ENCODE measurements at places on chromosomes 3 and 15.

GRCh38 chr3:62659660-62660059 is 215.6 kb downstream of the CADPS start:
- no peak for DNase-seq

DNA sequence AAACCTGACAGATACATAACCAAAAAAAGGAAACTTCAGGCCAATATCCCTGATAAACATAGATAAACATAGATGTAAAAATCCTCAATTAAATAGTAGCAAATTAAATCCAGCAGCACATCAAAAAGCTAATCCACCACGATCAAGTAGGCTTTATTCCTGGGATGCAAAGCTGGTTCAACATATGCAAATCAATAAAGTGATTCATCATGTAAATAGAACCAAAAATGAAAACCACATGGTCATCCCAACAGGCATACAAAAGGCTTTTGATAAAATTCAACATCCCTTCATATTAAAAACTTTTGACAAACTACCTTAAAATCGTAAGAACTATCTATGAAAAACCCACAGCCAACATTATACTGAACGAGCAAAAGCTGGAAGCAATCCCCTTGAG is 882.2 kb downstream of the NTRK3 start:
- DNase-seq, result no peak

DNA sequence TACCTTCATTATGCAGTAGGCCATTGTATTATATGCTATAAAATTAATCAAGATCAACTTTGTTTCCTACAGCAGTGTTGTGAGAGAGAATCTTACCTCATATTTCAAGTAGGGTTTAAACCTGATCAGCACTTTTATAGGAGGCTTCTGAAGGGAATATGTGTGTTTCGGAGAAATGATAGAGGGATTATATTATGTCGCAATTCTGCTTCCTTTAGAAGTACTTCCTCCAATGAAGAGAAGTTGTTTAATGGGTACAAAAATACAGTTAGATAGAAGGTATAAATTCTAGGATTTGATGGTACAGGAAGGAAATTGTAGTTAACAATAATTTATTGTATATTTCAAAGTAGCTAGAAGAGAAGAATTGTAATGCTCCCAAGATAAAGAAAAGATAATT is 54.9 kb downstream of the NSUN3 start:
- DNase-seq, result no peak

GRCh38 chr3:157122116-157122515 is 37.8 kb downstream of the CCNL1 start:
- no peak for DNase-seq

- DNase-seq, result no peak
These were observed 12.6 kb downstream of the RASGRP1 start for GRCh38 chr15:38551720-38552648.

DNA sequence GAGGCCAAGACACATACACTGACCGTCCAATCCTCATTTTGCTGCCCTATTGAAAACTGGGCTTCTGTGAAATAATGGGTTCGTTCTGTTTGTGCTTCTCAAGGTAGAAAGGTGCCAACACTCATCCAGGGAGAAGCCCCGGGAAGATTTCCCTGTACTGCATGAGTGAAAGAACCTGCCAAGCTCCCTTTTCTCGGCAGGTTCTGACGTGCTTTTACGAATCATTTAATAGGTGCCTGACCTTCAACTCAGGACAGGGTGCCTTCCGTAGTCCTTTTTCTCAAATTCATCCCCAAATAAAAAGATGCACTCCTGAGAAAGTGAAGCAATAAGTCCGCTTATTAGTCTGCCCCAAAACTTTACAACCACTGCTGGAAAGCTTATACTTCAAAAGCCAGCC is 64.2 kb downstream of the B3GNT5 start:
- DNase-seq, result no peak

GRCh38 chr3:160458151-160458550 is 8.6 kb upstream of the TRIM59 start:
- DNase-seq, result no peak

- no peak for DNase-seq
These were observed 235.6 kb downstream of the PCCB start for GRCh38 chr3:136485777-136486176.

DNA sequence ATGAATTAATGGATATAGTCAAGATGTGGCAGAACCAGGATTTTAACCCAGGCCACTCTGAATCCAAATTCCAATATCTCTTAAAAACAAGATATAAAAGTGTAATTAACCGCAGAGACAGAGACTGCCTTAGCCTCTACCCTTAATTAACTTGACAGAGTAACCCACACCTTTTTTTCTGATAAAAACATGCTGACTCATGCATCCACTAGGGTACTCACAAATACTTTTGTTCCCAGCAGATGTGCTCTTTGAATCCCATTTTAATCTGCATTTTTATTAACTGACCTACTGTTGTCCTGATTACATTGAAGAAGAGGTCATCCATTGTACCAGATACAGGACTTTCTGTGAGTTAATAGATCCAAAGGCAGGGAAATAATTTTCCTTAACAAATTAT is 278.3 kb downstream of the CHL1 start:
- DNase-seq, result no peak

- DNase-seq, result no peak
These were observed 123.4 kb upstream of the CADM2 start for GRCh38 chr3:84835366-84835765.

DNA sequence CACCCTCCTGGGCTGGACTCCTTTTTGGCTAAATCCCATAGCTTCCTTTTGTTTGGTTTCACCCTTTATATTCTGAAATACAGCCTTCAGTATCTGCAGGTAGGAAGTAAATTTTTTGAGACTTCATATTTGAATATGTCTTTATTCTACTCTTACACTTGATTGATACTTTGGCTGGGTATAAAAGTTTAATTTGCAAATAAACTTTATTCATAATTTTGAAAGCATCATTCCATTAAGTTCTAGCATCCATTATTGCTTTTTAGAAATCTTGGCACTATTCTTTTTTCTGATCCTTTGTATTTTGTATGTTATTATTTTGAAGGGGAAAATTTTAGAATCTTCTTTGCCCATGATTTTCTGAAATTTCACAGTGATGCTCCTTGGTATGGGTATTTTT is 41.3 kb upstream of the FILIP1L start:
- DNase-seq, result no peak

DNA sequence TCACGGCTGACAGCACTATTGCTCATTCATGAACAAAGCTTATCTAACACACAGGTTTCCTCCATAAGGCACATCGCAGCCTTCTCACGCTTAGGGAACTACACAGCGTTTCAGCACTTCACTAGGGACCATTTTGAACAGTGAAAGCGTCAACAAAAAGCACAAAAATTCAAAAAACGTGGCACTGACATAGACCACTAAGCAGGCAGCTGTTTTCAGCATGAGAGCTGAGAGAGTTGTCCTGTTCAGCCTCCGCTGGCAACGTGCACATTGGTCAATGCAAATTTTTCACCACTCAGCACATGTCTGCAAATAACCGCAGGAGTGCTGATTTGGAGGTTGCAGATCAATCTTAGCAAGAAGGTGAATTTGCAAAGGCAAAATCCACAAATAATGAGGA is 109.2 kb downstream of the LRRK1 start:
- no peak for DNase-seq

- no peak for DNase-seq
These were observed 26.4 kb downstream of the SLC9A9 start for GRCh38 chr3:143821862-143822261.

DNA sequence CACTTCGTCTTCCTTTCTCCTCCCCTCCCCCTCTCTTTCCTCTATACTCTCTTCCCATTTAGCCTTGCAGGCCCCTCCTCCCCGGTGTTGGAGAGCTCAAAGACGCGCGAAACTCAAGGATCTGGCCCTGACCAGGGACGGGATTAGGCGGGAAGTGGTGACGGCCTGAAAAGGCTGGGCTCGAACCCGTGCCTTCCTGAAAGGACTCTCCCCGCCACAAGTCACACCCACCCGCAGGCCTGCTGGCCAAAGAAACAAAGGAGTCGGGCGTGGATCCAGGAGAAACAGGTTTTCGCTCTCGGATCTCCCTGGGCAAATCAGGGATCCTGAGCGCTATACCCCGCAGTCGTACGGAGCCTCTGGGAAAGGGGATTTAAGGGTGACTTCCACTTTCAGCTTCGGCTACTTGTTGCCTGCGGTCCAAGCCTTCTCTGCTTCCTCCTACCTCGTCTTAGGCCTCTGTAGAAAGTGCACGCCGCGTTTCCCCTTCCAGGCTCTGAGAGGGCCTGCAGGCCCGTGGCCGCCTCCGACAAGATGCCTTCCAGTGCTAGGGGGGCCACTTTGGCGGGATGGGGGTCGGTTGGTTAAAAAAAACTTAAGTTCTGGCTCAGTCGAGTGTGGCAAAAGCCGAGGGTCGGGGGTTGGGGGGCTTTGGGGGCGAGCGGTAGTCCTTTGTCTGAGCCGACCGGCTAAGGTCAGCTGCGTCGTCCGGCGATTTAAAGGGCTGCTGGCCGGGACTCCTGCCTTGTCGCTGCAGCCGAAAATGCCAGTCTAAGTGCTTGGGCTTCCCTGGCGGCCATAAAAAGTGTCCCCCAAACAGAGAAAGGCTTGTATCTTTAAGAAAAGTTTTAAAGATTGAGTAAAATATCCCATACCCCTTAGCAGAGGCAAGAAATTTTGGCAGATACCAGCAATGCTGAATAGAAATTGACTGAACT is 8.2 kb downstream of the ZIC4 start:
- DNase-seq, result no peak

GRCh38 chr3:31692751-31693150 is 160.0 kb downstream of the STT3B start:
- no peak for DNase-seq

DNA sequence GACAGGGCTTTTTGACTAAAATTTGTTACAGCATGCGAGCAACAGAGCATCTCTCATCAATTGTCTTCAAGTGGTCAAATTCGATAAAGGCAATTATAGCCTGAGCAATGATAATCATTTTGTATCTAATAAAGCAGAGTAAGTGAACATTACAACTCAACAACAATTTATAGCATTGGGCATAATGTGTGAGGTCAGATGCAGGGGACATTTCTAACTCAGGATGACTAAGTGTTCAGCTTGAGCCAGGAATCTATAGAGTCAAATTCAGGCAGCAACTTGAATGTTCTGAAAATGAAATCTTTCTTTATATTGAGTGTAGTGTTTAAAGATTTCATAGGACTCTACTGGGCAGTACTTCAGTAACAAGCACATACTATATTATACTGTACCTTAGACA is 1226.0 kb downstream of the ZPLD1 start:
- no peak for DNase-seq

- no peak for DNase-seq
These were observed 29.1 kb downstream of the ALS2CL start for GRCh38 chr3:46664188-46664970.

DNA sequence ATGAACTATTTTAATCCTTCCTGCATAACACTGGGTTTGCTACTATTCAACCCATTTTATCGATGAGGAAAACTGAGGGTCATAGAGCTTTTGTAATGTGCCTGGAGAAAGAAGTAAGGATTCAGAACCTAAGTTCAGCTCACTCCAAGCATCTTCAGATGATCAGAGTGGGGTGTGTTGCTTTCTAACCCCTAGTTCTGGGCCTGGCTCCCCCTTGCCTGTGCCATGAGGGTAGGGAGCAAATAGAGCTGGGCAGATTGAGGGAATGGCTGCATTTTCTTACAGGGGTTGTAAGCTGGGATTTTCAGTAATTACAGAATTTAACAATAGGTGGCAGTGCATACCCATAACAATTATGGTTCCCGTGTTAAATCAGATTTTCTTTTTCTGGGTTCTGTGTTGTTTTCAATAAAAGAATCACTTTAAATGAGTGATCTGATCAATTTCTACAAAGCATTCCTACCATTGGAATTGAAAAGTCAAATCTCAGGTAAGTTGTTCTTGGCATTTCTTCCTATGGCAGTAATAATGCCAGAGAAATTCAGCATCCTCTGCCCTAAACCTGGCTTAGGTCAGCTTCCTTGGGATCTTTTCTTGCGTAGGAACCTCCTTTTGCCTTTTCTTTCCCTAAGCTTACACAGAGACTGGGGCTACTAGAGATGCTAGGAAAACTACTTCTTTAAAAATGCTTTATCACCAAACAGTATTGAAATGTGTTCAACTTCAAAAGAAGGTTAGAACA is 103.8 kb upstream of the IL12A start:
- DNase-seq, result no peak

DNA sequence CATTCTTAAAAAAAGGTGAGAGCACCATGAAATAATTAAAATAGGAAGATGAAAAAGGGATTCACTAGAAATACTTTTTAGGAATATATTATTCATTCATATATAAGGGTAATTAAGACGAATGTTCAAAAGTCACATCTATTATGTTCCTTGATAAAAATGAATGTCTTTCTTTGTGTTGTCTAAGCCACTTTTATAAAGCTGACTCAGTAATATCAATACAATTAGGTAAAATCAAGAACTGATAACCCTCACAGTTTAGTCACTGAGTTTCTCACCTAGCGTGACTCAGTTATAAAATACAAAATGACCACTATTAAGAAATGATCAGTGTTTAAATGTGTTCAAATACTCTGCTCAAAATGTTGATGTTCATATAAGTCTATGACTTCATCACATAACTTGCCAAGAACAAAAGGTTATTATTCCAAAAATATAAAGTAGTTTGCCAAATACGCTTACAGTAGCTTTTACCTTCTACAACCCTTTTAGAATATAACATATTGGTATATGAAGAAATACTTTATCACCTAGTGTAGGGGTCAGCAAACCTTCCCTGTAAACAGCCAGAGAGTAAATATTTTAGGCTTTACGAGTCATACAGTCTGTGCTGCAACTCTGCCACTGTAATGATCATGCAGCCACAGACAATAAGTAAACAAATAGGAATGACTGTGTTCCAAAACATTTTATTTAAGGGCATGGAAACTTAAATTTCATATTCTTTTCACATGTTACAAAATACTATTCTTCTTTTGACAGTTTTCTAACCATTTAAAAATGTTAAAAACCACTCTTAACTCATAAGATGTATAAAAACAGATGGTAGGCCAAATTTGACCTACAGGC is 369.8 kb downstream of the TBC1D5 start:
- DNase-seq, result no peak

- DNase-seq, result no peak
These were observed 360.0 kb upstream of the PROK2 start for GRCh38 chr3:72144773-72145505.

- no peak for DNase-seq
These were observed 189.0 kb downstream of the VGLL3 start for GRCh38 chr3:86801921-86802320.

GRCh38 chr3:105862217-105862616 is 6.6 kb downstream of the CBLB start:
- DNase-seq, result no peak

DNA sequence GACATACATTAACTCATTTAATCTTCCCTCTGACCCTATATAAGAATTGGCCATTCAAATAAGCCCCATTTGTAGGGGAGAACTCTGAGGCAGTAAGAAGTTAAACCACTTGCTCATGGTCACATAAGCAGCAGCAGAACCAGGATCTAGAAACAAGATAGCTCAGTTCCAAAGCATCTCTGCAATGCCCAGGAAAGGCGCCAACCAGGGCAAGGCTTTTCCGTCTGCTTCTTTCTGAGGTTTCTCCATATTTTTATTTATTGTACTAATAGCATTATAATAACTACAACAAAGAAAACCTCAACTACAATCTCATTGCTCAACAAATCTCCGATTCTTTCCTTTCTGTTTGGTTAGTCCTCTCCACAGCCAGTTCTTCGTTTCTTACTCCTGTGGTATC is 4.3 kb upstream of the UBE2E2 start:
- no peak for DNase-seq

Data from activated CD8-positive, alpha-beta memory T cell treated with anti-CD3 and anti-CD28 coated beads, Interleukin-2, amount 50 U/mL, for 4 hours (primary cell).